ENCODE measurements at places on chromosomes 12 and 14. TPM values are rescaled to one million over a fixed set of nuclear protein-coding genes. Genes with fewer than 3 reads are reported as not detected.

Gene NANOG
- total RNA-seq: not detected

Gene CLEC6A
- total RNA-seq: not detected

Gene CSRP2
- total RNA-seq: 359 TPM

Gene CCDC197
- not detected for total RNA-seq

Gene SIX6
- total RNA-seq: not detected
